Stimulated activated CD4-positive, alpha-beta T cell treated with anti-CD3 and anti-CD28 coated beads, Interleukin-12 subunit alpha, Interleukin-12 subunit beta, amount 100 ng/mL, for 24 hours (primary cell): ENCODE measurements at places on chromosomes 3 and 15.

DNA sequence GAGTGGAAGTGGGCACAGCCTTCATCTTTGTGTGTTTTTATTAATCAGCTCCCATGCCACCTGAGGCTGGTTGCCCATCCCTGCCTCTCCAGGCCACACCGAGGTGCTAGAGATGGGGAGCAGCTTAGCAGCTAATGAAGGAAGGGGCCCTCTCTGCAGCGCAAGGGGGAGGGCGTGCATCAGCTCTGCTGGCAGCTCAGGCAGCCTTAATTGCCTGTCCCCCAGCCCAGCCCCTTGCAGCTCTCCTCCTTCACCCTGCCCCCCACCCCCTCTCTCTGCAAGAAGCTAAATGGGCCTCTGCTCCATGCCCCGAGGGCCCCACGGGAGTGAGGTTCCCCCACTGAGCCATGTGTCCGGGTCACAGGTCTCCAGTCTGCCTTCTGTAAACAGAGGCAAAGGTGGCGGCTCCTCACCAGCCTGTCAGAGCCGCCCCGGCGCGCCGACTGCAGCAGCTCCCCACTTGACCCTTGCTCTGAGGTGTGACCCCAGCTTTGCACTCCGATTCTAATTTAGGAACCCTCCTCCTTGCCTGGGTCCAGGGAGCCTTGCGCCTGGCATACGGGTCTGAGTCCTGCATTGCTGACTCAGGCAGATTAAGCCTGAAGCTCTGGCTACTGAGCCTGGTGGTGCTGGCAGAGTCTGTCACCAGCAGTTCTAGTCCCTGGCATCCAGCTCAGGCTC is 27.9 kb upstream of the NTRK3 start:
- DNase-seq, result no peak

DNA sequence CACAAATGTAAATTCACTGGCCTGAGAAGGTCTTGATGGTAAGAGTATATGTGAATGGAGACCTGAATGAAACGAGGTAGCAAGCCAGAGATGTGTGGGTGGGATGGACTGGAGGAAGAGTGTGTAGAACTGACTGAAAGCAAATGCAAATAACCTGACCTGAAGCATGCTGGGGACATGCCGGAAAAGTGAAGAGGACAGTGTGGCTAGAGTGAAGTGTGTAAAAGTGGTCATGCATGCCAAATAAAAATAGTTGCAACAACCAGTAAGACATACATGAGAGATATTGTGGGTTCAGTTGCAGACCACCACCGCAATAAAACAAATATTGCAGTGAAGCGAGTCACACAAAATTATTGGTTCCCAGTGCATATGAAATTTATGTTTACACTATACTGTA is 82.3 kb downstream of the LPP start:
- no peak for DNase-seq

- no peak for DNase-seq
These were observed 298.0 kb upstream of the CTNNB1 start for GRCh38 chr3:40901298-40901697.

GRCh38 chr3:97691354-97691753 is 73.2 kb upstream of the ARL6 start:
- DNase-seq, result no peak

DNA sequence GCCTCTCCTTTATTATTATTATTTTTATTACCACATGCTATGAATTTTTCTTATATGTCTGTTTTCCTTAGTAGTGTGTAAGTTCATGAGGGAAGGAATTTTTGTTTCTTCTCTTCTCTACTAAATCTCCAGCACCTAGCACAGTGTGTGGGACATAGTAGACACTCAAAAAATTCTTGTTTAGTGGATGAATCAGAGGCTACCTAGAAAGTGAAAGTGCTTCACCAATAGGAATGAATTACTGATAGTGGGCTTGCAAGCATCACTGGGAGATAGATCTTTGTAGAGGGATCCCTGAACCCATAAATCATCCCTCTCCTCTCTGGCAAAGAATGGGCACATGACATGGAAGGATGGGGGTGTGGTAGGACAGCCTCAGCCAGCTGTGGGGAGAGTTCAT is 8.5 kb downstream of the SPTBN5 start:
- DNase-seq, result no peak

DNA sequence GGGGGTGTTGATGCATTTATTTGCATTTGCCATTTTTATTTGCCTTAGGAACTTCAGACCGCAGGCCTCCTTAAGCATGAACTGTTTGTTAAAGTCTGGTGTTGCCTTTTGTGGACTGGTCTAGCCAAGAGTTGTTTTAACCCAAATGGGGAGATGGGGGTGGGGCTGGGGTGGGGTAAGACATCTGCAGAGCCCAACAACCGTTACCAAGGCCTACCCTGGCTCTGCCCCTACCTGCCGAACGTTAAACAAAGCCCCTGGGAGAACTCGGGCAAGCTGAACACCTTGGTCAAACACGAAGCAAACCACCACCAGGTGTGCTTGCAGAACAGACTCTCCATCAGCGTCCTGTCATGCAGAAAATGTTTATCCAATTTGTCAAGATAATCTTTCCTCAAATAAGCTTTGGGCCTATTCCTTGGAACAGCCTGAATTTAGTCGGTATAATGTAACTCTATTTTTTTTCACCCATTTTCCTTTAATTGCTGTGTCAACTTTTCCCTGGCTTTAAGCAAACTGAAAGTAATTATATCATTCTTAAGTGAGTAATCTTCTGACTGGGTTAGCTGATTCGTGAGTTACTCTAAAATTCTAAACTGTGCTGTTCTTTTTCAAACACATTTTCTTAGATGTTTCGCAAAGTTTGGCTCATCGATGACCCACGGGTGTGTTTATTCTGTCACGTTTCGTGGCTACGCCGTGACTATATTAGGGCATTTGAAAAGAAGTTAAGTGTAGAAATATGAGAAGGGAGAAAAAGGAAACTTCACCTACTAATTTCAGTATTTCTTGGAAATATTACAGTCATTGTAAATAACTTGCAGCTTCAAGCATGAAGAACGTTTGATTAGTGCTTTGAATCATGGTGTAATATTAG is 127.6 kb downstream of the SOX2 start:
- no peak for DNase-seq

DNA sequence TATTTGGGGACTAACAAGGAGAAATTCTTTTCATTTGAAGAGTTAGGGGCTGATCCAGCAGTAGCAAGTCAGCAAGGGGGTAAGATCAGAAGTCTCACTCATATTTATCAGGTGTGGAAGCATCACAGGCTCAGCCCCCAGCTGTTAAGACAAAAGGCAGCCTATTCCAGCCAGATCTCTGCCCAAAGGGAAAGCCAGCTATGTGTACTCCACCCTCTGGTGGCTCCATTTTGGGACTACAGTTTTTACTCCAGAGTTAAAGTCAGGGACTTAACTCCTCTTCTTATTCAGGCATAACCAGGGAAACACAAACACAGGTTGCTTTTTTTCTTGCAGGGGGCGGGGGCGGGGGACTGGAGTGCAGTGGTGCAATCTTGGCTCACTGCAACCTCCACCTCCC is 19.2 kb downstream of the UBP1 start:
- DNase-seq, result no peak

- no peak for DNase-seq
These were observed 13.8 kb downstream of the PTPN9 start for GRCh38 chr15:75565062-75565970.

DNA sequence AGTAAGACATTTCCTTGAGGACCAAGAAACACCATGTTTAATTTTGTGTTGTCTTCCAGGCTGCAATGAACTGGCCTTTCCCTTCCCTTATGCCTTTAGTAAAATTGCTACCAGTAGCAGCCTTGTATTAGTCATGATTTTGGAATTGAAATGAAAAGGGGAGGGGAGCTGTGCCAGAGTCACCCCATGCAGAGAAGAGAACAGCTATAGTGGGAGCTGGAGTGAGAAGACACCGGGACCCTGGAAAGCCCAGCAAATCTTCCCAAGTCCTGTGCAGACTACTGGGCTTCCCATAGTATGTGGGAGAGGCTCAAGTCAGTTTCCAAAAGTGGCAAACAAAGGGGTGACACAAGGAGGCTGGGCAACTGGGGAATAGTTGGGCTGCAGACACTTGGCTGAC is 178.5 kb downstream of the NR1D2 start:
- DNase-seq, result no peak

DNA sequence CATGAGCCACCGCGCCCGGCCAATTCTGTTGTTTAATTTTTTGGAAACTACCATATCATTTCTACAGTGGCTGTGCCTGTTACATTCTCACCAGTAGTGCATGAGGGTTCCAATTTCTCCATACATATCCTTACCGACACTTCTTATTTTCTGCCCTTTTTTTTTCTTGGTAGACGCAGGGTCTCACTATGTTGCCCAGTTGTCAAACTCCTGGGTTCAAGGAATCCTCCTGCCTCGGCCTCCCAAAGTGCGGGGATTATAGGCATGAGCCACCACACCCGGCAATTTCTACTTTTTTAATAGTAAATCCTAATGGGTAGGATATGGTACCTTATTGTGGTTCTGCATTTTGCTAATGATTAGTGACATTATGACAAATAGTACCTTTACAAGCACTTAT is 9.6 kb downstream of the AMIGO3 start:
- DNase-seq, result no peak
